ENCODE measurements at places on chromosomes 7 and 10.

GRCh38 chr7:2116448-2116810 lies 116.3 kb downstream of the MAD1L1 start:
- no peak for DNase-seq

GRCh38 chr10:32981760-32982159 lies 23.7 kb upstream of the ITGB1 start:
- DNase-seq, result no peak

GRCh38 chr7:11412036-11412435 lies 420.0 kb downstream of the THSD7A start:
- DNase-seq, result no peak

- DNase-seq, result no peak
Observed at GRCh38 chr7:118877187-118877586, 652.7 kb downstream of the ANKRD7 start.

GRCh38 chr10:80443531-80443974 lies 10.6 kb upstream of the TSPAN14 start:
- no peak for DNase-seq

DNA sequence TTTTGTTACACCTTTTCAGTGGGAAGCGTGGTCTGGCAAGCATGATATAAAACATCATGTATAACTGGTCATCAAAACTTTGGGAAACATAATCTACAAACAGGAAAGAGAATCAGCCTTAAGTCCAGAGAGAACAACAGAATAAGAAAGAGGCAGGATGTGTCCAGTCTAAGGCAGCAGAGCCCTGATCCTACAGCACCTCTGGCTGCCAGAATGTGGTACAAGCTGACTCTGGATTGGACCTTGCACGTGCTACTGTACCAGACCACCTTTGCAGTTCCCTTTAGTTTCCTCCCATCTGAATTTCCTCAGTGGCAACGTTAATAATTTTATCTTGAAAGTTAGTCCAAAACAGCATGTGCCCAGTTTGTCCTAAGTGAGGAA lies 824.6 kb upstream of the IGFBP3 start:
- no peak for DNase-seq

DNA sequence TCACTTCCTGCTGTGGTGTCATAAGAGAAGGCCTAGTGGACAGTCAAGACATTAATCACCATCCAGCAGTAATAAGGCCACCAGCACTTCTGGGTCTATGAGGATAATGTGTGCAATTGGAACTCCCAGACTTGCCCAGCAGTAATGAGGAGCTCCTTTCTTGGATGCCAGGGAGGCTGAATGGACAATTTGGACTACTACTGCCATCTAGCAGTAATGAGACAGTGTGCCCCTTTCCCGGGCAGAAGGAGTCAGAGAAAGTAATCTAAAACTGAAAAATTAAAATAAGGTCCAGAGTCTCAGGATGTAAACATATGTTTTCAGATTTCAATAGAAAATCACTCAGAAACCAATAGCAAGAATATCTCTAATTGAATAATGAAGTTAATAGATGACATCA lies 400.4 kb downstream of the CDC14C start:
- DNase-seq, result no peak

- DNase-seq, result no peak
Observed at GRCh38 chr7:151428378-151429236, 11.3 kb downstream of the CRYGN start.

DNA sequence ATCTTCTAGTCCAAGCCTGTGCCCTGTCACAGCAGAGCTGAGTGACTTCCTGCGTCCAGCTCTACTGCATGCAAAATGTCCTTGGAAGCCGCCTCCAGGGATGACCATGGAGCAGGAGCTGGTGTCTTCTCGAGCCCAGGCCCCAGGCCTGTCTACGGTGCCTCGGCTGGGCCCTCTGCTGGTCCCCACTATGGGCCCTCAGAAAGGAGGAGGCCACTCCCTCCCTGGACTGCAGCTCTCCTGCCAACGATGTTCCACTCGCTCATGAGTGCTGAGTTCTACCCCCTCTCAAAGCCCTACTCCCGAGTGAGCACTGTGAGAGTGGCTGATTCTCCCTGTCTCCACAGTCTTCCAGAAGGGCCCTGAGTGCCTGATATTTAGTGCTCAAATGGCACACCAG lies 504.9 kb downstream of the PTPRN2 start:
- DNase-seq, result no peak

All from activated T-helper 1 cell treated with anti-CD3 and anti-CD28 coated beads, Interleukin-2, amount 50 U/mL, for 16 hours (primary cell).